ENCODE measurements at places on chromosomes 11 and 22.
A peak's percentile ranks its signal among the peaks of the same experiment; 100 is the strongest.

DNA sequence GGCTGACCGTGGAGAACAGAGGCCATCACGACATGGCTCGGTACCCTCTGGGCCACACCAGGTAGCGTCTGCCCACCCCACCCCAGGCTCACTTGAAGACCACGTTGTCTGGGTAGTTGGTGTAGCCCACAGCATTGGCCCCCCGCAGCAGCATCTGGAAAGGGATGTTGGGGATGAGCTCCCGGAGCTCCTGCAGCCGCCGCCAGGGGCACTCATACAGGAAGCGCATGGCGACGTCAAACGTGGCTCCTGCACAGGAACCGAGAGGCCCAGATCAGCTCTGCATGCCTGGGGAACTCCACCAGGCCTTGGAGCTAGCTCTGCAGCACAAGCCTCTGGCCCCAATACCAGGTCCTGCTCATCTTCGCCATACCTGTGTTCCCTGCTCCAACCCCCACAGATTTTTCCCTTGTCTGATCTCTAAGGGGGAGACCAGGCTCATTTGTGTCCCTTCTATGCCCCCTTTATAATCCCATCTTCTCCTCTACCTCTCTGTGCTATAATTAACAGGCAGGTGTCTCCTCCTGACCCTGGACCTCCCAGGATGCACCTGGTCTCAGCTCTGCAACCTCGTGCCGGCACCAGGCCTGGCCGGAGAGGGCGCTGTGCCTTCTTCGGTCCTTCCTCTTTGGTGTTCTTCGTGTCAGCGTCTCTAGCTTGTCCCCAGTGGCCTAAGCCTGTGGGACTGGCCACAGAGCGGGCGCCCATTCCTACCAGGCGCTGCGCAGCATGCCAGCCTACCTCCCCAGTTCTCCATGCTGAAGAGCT lies 5.0 kb upstream of the LRFN4 start:
- DNase-seq, result peak; percentile 53

DNA sequence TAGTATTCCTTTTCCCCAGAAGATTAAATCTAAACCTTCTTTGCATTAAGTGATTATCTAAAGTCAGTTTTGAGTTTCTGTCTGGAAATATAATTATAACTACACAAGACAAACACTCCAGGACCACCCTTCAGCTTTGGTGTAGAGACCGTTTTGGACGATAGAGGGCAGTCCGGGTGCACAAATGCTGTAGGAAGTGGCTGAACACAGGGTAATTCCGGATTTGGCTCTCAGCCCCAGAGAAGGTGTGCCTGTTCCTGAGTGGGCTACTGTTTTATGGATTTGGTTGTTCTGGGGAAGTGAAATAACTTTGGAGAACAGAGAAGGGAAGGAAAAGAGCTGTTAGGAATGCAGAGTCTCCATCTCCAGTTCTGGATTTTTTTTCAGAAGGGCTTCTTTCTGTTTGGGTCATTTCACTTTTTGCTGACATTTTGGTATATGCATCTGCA lies 14.8 kb downstream of the EXT2 start:
- DNase-seq, result peak; percentile 48

- DNase-seq, result no peak
These were observed 150.6 kb downstream of the OPCML start for GRCh38 chr11:133381761-133382130.

DNA sequence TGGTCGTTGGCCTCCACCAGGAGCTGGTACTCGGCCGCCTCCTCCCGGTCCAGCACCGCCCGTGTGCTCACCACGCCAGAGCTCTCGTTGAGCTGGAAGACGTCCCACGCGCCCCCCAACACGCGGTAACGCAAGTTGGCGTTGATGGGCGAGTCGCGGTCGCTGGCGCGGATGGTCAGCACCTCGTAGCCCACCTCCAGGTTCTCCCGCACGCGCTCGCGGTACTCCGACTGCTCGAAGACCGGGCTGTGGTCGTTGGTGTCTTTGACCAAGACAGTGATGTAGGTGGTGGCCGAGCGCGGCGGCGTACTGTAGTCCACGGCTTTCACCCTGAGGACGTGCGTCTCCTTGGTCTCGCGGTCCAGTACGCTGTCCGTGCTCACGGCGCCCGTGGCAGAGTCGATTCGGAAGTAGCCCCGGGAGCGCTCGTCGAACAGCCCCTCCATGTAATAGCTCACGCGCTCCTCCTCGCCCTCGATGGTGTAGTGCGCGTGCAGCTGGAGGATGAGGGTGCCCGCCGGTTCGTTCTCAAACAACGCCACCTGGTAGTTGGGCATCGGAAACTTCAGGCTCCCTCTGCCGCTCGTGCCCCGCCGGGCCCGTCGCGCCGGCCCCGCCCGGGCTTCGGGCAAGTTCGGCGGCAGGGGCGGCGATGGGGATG lies 1.4 kb downstream of the CELSR1 start:
- DNase-seq, result no peak

DNA sequence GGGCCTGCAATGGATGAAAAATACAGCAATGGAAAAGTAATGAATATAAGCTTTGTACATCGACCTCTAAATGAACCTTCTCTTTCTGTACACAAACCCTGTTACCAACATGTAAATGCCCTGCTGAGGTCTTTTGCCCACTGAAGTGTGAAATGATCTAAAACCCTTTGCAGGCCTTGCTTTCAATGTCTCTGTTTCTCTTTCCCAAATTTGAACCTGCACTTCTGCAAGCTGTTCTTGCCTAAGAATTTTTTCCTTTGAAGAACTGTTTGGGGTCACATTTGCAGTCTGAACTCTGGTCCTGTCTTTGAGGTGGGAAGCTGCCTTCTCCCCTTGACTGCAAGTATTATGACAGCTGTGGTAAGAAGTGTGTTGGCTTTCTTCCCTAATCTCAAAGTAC lies 1237.1 kb downstream of the FAM181B start:
- DNase-seq, result no peak

DNA sequence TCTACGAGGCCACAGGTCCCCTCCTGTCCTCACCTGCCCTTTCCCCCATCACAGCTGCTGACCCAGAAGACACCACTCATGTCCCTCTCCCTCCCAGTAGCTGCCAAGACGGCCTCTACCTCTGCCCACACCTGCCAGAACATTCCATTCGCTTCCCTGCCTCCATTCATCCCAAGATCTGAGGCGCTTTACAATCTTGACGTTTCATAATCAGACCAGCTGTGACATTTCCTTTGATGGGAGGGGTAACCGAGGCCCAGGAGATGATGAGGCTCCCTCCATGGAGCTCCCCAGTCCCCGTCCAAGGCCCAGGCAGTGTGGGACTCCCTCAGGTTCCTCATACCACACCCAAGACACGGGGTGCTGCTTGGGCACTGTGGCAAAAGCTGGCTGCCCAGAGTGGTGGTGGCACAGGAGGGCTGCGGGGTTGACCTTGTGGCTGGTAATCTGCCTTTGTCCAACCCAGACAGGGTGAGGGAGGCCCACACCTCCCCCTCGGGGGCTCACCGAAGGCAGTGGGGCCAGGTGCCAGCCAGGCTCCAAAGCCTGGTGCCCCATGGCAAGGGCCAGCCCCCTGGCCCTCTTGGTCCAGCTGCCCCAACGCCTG lies 17.3 kb downstream of the PHLDA2 start:
- DNase-seq, result no peak

GRCh38 chr11:73949246-73949645 lies 1.6 kb upstream of the DNAJB13 start:
- DNase-seq, result no peak

GRCh38 chr11:61785837-61786402 lies 6.5 kb downstream of the TMEM258 start:
- no peak for DNase-seq

DNA sequence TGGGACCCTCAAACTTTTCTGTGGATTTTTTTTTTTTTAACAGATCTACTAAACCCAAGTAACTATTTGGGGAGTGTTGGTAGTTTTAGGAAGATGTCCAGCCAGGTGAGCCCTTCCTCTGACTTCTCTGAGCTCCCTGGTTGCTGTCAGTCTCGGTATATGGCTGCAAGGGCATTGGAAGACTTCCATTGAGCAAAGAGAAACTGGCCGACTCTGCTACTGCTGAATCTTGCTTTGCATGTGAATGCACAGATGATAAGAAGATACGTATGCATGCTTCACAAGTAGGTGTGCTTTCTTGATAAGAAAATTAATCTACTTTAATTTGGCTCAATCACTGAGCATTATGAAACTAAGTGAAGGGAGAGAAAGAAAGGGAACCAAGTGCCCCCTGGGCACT lies 51.1 kb downstream of the BARX2 start:
- no peak for DNase-seq

DNA sequence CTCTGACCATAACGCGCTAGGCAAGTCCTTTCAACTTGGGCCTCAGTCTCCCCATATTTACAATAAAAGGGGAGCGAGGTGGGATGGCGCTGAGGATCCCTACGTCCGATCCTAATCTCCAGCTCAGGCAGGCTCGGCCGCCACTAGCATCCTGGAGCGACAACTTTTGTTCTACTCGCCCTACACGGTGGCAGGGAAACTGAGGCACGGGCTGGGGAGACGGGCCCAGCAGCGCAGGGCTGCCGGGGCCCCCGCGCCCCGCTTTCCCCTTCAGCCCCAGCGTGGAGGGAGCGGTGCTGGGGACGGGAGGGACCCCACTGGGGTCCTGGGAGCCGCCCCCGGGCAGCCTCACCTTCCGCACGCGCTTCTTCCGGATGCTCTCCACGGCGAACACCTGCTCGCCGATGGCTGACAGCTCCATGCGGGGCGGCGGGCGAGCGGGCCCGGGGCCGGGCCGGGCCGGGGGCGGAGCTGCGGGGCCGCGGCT lies 413 bp downstream of the CBX7 start:
- DNase-seq, result no peak

DNA sequence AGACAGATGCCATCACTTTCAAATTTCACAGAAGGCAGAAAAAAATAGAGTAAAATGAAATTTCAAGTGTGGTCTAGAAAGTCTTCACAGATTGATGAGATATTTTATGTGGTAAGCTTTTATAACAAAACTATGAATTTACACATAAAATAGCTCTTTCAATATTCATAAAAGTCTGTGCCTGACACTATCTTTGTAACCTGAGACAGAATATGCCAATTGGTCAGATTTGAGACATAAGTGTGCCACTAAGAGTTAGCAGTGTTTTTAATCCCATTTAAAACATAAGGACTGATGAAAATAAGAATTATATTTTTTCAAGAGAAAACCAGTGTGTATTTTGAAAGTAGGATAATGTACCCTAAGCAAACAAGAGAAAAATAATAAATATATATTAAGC lies 769.5 kb upstream of the LUZP2 start:
- DNase-seq, result no peak

GRCh38 chr22:34038801-34039555 lies 118.7 kb upstream of the LARGE1 start:
- no peak for DNase-seq

GRCh38 chr22:29830585-29830984 lies 7.5 kb downstream of the ASCC2 start:
- no peak for DNase-seq

DNA sequence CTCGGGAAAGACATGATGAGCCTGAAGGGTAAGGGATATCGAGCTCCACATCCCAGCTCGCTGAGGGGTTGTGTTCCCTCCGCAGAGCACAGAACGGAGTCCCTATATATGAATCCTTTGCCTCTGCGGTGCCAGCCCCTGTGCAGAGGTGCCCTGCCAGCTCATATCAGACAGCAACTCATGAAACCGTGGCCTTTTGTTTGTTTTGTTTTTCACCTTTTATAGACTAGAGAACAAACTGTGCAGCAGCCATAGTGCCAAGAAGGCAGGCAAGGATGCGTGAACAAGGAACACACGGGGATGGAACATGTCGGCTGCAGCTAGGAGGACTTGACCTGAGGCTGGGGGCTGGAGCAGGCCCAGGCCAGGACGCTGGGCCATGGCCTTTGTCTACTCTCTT lies 109.8 kb downstream of the PKNOX2 start:
- DNase-seq, result no peak

DNA sequence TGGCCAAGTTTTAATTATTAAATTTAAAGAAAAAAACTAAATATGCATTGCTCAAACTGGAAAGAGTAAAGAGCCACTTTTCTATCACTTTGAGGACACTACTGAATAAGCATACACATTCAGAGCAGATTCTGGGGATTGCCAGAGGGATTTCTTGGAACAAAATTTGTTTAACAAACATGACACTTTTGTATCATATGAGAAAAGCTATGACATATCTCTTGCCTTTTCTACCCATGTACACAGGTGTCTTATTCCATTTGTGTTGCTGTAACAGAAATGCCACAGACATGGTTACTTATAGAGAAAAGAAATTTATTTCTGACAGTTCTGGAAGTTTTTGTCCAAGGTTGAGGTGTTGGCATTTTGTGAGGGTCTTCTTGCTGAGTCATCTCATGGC lies 13.5 kb upstream of the USP28 start:
- no peak for DNase-seq

DNA sequence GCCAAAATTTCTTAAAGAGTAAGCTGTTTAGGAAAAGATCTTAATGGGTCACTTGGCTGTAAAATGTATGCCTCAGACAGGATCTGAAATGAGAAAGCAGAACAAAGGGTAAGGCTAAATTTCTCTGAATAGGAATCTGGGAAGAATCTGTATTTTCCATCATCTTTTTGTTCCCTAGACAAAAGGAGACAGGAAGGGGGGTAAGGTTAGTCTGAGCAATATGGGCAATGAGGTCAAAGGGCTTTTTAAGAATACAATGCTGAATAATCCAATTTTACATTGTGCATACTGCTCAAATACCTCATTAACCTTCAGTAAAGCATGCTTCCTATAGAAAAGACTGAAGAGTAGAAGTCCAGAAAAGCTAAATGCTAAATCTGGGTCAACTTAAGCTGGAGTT lies 34.6 kb downstream of the CLDN25 start:
- no peak for DNase-seq

DNA sequence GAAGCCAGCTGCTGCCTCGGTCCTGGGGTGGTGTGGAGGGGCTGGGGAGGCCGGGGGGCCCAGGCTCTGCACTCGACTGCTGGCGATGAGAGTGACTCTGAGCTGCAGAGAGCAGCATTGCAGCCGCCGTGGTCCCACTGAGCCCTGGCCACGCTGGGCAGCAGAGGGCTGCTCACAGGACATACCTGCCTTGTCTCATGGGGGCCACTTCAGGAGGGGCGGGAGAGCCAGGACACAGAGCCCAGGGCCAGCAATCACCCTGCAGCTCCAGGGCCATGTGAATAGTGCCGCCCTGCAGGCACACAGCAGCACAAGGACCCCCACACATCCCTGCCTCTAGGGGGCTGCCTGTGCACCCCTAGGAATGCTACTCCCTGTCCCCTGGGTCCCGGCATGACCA lies 147.0 kb downstream of the CRYBB2 start:
- no peak for DNase-seq

DNA sequence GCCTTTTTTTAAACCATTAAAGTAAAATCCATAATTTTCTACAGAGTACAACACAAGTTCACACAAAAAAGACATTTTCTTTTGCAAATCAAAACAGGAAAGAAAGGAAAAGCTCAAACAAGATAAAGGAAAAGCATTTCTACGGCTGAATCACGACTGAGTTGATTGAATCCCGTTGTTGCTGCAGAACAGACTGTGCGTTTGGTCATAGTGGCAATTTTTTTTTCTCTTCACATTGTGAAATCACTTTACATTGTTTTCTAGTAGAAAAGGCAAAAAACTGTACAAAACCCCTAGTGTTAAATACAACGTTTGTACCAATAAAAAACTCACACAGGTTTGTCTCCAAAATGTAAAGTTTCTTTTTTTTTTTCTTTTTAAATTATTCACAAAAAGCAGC lies 17.3 kb upstream of the RAPSN start:
- no peak for DNase-seq

GRCh38 chr22:33544707-33545106 lies 375.6 kb downstream of the LARGE1 start:
- no peak for DNase-seq

- DNase-seq, result no peak
These were observed 33.6 kb downstream of the MAP6 start for GRCh38 chr11:75635066-75635862.
